Activated naive CD4-positive, alpha-beta T cell treated with anti-CD3 and anti-CD28 coated beads for 36 hours (primary cell): ENCODE measurements at places on chromosomes 7 and 10. TPM values are rescaled to one million over a fixed set of nuclear protein-coding genes. Genes with fewer than 3 reads are reported as not detected.

DNA sequence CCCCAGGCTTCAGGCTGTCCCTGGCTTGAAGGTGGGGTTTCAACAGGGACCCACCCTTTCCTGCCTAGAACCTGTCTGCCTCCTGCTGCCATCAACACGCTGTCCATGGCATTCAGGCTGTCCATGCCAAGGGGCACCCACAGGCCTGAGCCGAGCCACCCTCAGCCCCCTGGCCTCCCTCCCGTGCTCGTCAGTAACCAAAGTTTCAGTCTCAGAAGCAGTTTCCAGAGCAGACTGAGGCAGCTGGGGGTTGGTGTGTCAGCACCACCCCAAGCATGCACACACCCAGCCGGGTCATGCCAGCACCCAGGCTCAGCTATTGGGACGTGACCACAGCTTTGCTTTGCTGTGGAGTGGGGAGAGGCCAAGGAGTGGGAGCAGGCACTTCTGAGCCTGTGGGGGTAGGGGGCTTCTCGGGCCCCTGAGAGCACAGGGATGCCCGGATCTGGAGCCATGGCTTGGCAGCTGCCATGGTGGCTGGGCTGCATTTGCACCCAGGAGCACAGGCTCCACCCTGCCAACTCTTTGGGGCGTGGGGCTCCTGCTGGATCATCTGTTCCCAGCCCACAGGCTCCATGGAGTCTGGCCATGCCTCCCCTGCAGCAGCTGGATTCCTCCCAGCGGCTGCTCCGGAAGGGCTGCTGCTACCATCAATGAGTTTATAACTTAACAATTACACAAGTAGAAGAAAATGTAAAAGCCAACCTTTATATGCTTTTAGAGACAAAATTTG lies 314.5 kb upstream of the SEMA3C start:
- no peak overlapping the region for H3K27ac ChIP-seq
- H3K36me3 ChIP-seq, result no peaks in the 10 kb centered on the region
- no peaks in the 10 kb centered on the region for H3K4me1 ChIP-seq
- H3K27me3 ChIP-seq, result no peaks in the 10 kb centered on the region
- no peak for DNase-seq
- no peak overlapping the region for H3K4me3 ChIP-seq

GRCh38 chr10:110618230-110618610 lies 25.9 kb upstream of the RBM20 start:
- no peaks in the 10 kb centered on the region for H3K27me3 ChIP-seq
- H3K4me1 ChIP-seq, result peaks cover 34% of the 10 kb centered on the region
- DNase-seq, result peak; percentile 66
- no peak overlapping the region for H3K27ac ChIP-seq
- H3K36me3 ChIP-seq, result no peaks in the 10 kb centered on the region

- peak overlapping the region; percentile 34 for H3K4me3 ChIP-seq
- no peak for DNase-seq
- H3K27me3 ChIP-seq, result peaks cover 8% of the 10 kb centered on the region
- no peak overlapping the region for H3K27ac ChIP-seq
- no peaks in the 10 kb centered on the region for H3K36me3 ChIP-seq
These were observed 68.1 kb downstream of the PDGFA start for GRCh38 chr7:451255-452225.

GRCh38 chr7:37633048-37633447 lies 50.5 kb upstream of the GPR141 start:
- no peaks in the 10 kb centered on the region for H3K36me3 ChIP-seq
- H3K27ac ChIP-seq, result no peak overlapping the region
- peaks cover 31% of the 10 kb centered on the region for H3K27me3 ChIP-seq
- H3K4me1 ChIP-seq, result no peaks in the 10 kb centered on the region
- H3K4me3 ChIP-seq, result no peak overlapping the region

DNA sequence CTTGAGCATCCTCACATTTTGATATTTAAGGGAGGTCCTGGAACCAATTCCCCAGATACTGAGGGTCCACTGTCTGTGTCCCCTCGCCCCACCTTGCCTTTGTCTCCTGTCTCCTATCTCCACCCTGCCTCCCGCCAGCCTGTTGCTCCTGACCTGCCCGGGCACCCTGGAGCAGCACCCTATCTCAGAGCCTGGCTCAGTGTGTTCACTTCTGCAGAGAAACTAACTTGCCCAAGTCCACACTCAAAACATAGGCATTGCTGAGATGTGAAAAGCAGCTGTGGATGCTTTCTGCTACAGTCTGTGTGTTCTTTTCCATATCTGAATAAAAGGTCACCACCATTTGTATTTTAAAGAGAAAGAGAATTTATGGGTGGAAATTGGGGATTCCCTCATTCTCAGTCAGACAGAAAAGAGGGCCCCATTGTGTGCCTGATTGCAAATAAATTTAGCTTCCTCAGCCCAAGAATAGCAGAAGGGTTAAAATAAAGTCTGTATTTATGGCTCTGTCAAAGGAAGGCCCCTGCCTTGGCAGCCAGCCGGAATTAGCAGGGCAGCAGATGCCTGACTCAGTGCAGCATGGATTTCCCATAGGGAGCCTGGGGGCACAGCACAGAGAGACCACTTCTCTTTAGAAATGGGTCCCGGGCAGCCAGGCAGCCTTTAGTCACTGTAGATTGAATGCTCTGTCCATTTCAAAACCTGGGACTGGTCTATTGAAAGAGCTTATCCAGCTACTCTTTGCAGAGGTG lies 161.3 kb downstream of the EGFR start:
- no peak overlapping the region for H3K4me3 ChIP-seq
- no peaks in the 10 kb centered on the region for H3K36me3 ChIP-seq
- peaks cover 3% of the 10 kb centered on the region for H3K27me3 ChIP-seq
- H3K27ac ChIP-seq, result no peak overlapping the region
- H3K4me1 ChIP-seq, result no peaks in the 10 kb centered on the region

- H3K36me3 ChIP-seq, result peaks cover 4% of the 10 kb centered on the region
- no peak overlapping the region for H3K27ac ChIP-seq
- DNase-seq, result peak; percentile 18
- H3K4me3 ChIP-seq, result no peak overlapping the region
These were observed 223.5 kb downstream of the CCDC3 start for GRCh38 chr10:12777840-12778585.

DNA sequence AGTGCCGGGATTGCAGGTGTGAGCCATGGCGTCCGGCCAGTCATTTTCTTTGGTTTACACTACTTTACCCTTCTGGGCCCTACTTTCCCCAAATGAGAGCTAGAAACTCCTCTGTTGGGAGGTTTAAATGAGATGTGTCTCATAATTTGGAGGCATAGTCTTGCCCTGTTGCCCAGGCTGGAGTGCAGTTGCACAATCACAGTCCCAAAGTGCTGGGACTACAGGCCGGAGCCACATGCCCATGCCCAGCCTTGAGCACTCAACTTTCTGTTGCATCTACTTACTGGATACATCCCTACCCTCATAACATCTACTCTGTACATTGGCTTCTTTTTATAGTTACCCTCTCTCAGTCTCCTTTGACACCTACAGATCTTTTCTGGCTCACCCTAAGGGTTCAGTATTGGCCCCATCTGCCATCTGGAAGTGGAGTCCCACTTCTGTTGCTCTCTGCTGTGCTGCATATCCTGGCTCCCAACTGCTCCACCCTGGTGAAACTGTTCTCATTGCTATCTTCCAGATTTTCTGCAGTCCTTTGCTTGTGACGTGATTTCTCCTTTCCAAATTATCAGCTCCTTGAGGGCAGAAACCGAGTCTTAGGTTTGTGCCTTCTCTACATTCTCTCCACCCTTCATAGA lies 8.4 kb downstream of the EIF4H start:
- H3K36me3 ChIP-seq, result peaks cover 49% of the 10 kb centered on the region
- no peak for DNase-seq
- H3K27me3 ChIP-seq, result no peaks in the 10 kb centered on the region
- H3K4me3 ChIP-seq, result no peak overlapping the region

DNA sequence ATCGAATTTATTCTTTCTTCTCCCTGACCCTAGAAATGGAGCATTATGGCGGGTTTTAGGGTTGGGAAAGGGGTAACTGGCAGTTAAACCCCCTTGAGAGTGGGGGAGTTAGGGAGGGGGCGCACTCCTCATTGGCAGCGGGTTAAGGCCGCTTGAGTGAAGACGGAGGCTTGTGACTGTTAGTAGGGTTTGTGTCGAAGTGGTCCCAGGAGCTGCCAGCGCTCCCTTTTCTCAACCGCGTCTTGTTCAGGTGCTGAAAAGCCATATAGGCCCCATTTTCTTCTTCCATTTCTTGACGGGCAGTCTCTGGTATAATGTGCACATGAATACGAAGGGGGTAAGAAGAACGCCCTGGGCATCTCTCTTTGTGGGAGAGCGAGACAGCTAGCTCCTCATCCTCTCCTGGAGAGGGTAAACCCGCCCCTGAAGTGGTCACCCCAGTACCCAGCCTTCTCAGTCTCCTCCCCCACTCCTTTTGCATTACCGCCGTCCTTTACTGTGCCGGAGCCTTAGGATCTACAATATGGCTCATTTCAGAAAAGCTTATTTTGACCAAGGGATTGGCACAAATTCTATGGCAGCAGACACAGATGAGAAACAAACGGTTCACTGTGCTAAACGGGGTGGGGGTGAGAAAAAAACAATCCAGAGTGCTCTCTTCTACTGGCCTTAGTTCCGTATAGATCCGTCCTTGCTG lies 836 bp downstream of the KMT2E start:
- DNase-seq, result peak; percentile 73
- peak overlapping the region; percentile 99 for H3K27ac ChIP-seq
- H3K36me3 ChIP-seq, result peaks cover 68% of the 10 kb centered on the region
- H3K27me3 ChIP-seq, result no peaks in the 10 kb centered on the region
- H3K4me3 ChIP-seq, result peak overlapping the region; percentile 95
- H3K4me1 ChIP-seq, result peaks cover 20% of the 10 kb centered on the region

DNA sequence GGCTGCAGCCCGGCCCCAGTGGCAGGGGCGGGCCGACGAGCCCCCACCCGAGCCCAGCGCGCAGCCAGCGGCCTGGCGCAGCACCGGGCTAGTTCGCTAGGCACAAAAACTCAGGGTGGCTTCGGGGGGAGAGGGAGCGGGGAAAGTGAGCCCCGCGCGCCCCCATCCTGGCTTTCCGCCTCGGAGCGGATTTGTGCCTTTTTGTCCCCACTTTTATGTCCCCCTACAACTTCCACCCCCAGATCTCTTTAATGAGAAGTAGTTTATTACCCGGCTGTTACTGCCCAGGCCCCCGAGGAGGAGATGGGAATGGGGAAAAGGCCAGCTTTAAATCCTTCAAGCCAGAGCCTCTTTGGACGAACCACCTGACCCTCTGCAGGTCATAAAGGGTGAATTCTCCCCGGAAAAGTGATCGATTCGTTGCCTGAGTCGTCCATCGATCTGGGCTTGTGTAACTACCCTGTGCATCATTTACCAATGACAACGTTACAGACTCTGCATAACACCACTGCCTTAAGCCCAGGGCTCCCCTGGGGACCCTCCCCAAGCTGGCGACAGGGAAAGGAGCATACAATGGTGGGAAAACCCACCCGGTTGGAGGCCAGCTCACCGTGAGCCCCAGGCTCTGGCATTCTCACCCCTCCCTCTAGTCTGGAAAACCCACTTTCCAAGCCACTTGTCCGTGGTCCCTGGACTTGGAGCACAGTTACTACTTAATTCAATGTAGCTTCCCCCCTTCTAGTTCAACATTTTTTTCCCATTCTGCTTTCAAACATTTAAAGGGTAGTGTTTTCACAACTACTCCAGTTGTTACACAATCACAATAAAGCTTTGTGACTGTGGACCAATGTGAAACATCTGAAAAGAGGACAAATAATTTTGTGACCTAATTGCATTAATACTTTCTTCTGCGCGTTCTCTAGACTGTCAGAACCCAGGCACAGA lies 748 bp upstream of the SH3PXD2A start:
- no peaks in the 10 kb centered on the region for H3K36me3 ChIP-seq
- peak overlapping the region; percentile 46 for H3K4me3 ChIP-seq
- DNase-seq, result no peak
- no peak overlapping the region for H3K27ac ChIP-seq

DNA sequence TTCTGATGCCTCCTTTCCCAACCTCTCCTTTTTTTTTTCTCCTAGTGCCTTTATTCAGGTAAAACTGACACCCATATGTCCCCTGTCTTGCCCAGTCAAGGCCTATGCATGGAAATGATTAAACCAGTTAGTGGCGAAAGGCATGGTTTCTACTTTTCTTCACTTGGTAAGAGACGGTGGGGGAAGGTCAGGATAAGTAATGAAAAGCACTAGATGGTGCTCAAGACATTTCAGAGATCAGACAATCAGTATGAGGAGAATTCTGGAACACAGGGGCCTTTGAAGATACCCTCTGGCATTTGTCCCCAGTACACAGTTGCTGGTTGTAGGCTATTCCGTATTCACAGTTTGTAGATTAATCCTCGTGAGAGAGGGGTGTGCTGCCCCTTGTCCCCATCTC lies 121.2 kb downstream of the RTKN2 start:
- H3K36me3 ChIP-seq, result no peaks in the 10 kb centered on the region
- H3K27ac ChIP-seq, result no peak overlapping the region
- peaks cover 14% of the 10 kb centered on the region for H3K4me1 ChIP-seq
- no peak for DNase-seq
- H3K27me3 ChIP-seq, result no peaks in the 10 kb centered on the region

DNA sequence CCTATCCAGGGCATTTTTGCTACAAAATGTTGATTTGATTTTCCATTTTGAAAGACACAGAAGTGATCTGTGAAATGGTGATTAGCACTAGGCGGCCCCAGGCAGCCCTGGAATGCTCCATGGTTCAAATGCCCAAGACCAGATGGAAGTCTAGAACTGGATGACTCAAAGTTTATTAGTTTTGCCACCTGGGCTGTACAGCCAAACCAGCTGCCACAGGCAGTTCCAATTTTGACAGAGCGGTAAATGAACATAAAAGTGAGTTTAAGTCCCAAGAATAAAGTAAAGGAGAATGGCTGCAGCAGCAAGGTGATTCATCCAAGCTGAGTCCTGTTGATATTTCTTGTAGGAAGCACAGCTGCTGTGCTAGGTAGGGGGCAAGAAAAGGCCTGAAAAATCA lies 180.5 kb downstream of the SUGCT start:
- no peaks in the 10 kb centered on the region for H3K36me3 ChIP-seq
- H3K27ac ChIP-seq, result no peak overlapping the region
- no peaks in the 10 kb centered on the region for H3K27me3 ChIP-seq
- no peak overlapping the region for H3K4me3 ChIP-seq
- no peak for DNase-seq

GRCh38 chr10:98885378-98885777 lies 350.3 kb downstream of the HPSE2 start:
- H3K27me3 ChIP-seq, result peaks cover 3% of the 10 kb centered on the region
- H3K27ac ChIP-seq, result no peak overlapping the region
- H3K4me1 ChIP-seq, result no peaks in the 10 kb centered on the region

DNA sequence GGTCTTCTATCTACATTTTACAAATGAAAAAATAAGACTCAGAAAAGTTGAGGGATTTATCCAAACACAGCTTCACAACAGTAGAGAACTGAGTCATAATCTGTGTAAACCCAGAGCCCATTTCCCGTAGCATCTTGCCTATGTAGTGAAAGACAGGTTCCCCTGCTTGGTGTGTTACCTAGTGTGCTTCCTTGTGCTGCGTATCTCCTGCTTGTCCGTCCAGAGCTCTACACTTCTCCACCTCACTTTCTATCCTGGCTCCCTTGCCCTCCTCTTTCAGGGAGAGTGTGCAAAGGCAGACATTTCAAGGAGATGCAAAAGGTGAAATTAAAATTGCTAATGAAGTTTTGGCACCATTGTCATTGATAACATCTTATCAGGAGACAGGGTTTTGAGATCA lies 1.4 kb upstream of the ASNS start:
- DNase-seq, result no peak
- peak overlapping the region; percentile 62 for H3K27ac ChIP-seq
- no peak overlapping the region for H3K4me3 ChIP-seq
- peaks cover 23% of the 10 kb centered on the region for H3K4me1 ChIP-seq
- H3K27me3 ChIP-seq, result no peaks in the 10 kb centered on the region

Gene SRRM3
- not detected for total RNA-seq

Gene BTBD16
- total RNA-seq, result not detected

Gene HKDC1
- 1.6 TPM for total RNA-seq

Gene ASB10
- total RNA-seq, result not detected

Gene MARVELD1
- total RNA-seq, result 2.7 TPM

Gene ACTL6B
- not detected for total RNA-seq
